SIG-M5 (cell line): ENCODE measurements at places on chromosomes 2 and 18.

- DNase-seq: peak; percentile 58
Observed at GRCh38 chr2:189516546-189516945, 64.0 kb downstream of the SLC40A1 start.

GRCh38 chr2:10824191-10824590 lies 11.6 kb upstream of the PDIA6 start:
- DNase-seq: no peak

GRCh38 chr2:218880102-218880858 lies at the start of gene WNT10A:
TSS of gene WNT10A (plus strand) at chr2:218880852. CDS start at chr2:218880996, 144 bp downstream.
- DNase-seq: no peak

DNA sequence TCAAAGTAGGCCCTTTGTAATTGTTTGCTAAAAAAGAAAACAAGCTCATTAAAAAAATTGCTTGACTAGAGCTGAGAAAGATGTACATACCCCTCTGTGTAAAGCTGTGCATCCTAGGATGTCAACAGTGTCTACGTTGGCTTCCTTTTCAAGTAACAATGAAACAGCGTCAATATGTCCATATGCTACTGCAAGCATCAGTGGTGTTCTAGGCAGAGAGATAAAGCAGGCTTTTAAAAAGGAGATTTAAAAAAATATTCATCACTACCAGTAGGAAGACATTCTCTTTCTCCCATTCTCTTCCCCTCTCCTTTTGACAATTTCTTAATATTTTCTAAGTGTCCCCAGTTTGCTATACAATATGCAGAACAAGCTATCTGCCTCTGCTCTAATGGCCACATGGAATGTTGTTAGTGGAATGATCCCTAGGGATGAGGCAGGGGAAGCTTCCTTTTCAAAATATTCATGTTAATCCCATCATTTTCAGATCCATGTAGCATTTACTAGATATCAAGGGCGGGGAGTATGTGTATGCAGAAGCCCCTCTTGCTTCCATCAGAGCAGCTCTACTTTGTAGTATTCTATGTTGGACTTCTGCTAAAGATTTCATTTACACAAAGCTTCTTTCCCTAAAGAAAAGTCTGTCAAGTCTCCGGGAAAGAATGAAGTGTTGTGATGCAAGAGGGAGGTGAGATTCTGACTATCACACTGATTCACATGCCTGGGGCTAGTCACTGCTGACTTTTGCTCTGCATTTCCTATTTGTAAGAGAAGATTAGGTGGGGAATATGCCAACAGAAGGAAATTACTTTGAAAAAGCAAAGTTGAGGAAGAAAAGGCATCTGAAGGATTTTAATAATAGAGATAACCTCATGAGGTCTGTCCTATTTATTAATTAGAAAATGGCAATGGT lies 81.5 kb upstream of the PGAP1 start:
- no peak for DNase-seq

DNA sequence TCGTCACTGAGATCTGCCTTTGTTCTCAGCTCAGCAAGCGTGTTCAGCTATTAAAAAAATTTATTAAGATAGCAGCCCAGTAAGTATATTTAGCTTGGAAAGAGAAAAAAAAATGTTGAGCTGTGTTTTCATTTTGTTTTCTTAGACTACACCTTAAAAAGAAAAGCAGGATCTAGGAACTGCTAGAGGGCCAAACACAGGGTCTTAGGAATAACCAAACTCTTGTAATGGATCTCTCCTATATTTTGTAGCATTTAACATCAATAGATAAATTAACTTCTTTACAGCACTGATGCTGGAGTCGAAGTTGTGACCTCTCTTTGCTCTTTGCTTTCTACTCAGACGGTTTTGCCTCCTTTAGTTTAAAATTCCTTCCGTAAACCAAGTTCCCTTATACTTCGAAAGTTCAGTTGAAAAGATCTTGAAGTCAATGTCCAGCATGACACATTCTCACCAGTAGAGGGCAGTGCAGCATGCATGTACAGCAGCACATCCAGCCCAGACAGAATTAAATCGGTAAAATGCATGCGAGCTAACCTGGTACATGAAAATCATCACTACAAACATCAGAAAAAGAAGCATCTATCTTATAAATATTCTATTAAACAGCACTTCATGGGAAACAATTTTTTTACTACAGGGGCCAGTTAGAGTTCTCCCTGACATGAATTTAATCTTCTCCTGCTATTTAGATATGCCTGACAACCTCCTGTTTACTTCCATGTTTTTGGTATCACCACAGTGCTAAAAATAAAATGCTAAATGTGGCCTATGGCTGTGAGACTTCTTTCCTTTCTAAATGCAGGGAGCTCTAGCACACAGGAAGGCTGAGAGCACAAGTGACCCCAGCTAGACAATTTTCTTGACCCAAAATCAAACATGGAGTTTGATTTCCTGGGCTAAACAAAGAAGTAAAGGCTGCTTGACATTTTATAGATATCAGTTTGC lies 48.2 kb upstream of the MAP3K20 start:
- peak; percentile 24 for DNase-seq

GRCh38 chr2:21148718-21149117 lies 24.9 kb downstream of the TDRD15 start:
- no peak for DNase-seq

DNA sequence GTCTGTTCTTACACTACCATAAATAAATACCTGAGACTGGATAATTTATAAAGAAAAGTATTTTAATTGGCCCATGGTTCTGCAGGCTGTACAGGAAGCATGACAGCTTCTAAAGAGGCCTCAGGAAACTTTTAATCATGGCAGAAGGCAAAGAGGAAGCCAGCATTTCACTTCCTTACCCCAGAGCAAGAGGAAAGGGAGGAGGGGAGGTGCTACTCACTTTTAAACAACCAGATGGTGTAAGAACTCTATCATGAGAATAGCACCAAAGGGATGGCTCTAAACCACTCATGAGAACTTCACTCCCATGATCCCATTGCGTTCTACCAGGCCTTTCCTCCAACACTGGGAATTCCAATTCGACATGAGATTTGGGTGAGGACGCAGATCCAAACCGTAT lies 344.4 kb upstream of the SLC39A10 start:
- no peak for DNase-seq

- no peak for DNase-seq
Observed at GRCh38 chr2:241842620-241843211, 16.0 kb downstream of the PDCD1 start.

GRCh38 chr2:237020090-237020489 lies 65.6 kb upstream of the COPS8 start:
- no peak for DNase-seq
